Stimulated activated naive CD4-positive, alpha-beta T cell treated with Interleukin-2 at 50 U/mL for 16 hours (primary cell): ENCODE measurements at places on chromosomes 3 and 15.

DNA sequence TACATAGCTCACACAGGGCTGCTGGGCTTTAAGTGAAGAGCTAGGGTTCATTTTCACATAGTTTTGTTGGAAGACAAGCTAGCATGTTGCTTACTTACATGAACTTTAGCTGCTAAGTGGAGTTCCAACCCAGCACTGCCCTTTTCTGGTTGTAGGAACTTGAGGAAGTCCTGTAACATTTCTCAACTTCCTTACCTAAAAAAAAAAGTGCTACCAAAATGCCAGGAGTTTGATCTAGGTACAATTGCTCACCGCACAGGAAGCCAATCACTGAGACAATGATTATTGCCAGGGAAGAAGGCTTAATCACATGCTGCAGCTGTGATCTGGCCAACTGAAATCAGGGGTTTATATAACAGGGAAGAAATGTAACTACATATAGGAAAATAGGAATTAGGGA lies 52.8 kb downstream of the IL12A start:
- DNase-seq: no peak

GRCh38 chr3:132503559-132503958 lies 86.3 kb downstream of the DNAJC13 start:
- DNase-seq: no peak

- no peak for DNase-seq
These were observed 336.6 kb downstream of the FEZF2 start for GRCh38 chr3:62036726-62037125.

DNA sequence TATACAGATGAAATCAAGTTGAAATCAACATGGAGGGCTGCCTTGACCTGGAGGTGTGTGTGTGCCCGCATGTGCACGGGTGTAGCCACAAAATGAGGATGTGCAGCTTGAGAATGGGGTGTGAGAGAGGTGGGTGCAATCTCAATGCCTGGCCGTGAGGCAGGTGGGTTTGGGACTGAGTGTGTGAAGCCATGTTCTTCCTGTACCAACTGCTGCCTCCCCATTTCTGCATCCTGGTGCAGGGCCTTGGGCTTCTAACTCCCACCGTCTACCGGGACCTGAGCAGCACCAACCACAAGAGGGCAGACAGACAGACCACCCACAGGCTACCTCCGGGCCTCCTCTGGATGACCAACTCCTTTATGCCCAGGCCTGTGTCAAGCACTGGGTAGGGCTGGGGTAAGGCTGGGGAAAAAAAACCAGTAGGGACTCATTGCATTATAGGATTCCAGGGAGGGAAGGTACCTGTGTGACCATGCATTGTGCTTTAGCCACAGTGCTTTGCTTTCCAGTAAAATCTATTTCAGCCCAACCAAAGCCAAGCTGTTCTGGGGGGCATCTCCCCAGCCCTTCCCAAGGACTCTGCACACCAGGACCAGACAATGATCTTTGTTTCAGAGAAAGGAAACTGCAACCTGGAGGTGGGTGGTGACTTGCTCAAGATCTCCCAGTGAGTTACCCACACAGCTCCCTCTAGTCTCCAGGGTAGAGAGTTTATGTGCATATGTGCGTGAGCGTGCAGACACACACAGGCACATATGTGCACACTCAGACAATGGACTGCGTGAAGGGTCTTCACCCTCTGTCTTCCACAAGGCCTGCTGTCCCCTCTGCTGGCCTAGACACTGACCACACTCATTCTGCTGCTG lies 162.2 kb upstream of the TLE3 start:
- no peak for DNase-seq

- DNase-seq: no peak
These were observed 409.0 kb upstream of the PROK2 start for GRCh38 chr3:72193771-72194430.

GRCh38 chr15:52652286-52652685 lies 26.9 kb downstream of the ATOSA start:
- DNase-seq: no peak
